ENCODE measurements at places on chromosomes 3 and 15. TPM values are rescaled to one million over a fixed set of nuclear protein-coding genes. Genes with fewer than 3 reads are reported as not detected.

GRCh38 chr3:124833710-124834332, 53.3 kb downstream of the ITGB5 start:
- DNase-seq: no peak

GRCh38 chr3:159854500-159855124, 134.0 kb upstream of the IL12A start:
- no peak for DNase-seq

- DNase-seq: no peak
These were observed 151.7 kb downstream of the MEGF11 start for GRCh38 chr15:66101715-66102395.

DNA sequence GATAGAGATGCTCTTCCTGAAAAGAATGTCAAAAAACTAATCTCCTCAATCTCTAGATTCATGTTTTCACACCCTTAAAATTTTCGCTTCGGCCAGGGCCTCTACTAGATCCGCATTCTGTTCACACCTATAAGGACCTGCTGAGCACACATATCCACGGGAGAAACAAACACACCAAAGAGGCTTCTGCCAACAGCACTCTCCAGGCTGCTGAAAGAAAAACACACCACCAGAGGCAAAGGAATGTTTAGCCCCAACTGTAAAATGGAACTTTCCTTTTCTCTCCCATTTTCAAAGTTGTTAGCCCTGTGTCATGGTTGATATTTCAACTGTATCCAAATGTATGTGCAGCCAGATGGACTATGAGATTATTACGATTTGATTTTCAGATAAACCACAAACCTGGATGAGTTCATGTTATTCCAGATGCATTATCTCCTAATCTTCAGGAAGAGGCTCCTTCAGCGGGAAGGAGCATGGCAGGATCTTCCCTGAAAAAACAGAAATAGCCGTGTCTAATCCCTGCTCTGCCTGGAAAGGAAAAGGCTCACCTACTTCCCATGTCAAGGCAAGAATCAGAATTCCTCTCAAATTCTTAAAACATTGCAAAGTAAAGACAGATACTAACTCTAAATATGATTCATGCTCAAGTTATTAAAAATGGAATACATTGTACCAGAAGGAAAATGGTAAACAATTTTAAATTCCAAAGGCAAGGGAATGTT, 442.7 kb upstream of the NR2F2 start:
- DNase-seq: no peak

The C3orf62 gene
- 8.6 TPM for polyA plus RNA-seq

The DHFR2 gene
- 12.5 TPM for polyA plus RNA-seq

The CADM2 gene
- 0.72 TPM for polyA plus RNA-seq

The PARP3 gene
- polyA plus RNA-seq: 14.6 TPM
